ENCODE measurements at places on chromosomes 1 and 21.

DNA sequence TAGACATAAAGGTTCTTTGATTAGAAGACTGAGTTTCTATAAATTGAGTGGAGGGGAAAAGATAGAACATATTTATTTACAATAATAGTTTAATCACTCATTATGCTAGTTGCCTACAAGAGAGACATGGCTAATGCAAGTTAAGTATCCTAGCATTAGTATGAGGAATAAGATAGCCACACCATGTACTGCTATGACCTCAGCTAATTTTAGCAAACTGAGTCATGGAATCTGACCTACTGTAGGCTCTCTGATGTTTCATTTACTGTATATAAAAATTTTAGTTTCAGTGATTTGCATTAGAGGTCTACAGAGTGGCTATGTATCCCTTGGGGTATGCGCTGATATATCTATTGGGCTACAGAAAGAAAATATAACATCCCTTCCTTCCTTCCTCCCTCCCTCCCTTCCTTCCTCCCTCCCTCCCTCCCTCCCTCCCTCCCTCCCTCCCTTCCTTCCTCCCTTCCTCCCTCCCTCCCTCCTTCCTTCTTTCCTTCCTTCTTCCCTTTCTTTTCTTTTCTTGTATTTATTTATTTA lies 5.8 kb downstream of the AGL start:
- no peak for DNase-seq

DNA sequence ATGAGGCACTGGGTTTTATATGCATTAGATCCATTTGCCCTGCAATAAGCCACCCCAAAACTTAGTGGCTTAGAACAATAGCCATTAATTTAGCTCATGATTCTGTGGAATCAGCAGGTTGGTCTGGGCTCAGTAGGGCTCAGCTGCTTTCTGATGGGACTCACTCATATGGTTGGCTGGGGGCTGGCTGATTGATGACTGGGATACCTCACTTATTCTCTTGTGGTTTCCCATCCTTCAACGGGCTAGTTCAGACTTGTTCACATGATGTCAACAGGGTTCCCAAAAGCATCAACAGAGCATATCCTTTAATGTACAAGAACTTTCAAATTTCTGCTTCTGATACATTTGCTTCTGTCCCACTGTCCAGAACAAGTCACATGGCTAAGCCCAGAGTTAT lies 43.2 kb downstream of the DNM3 start:
- DNase-seq, result no peak

GRCh38 chr1:1626207-1627141 lies 5.5 kb upstream of the MMP23B start:
- DNase-seq, result no peak

DNA sequence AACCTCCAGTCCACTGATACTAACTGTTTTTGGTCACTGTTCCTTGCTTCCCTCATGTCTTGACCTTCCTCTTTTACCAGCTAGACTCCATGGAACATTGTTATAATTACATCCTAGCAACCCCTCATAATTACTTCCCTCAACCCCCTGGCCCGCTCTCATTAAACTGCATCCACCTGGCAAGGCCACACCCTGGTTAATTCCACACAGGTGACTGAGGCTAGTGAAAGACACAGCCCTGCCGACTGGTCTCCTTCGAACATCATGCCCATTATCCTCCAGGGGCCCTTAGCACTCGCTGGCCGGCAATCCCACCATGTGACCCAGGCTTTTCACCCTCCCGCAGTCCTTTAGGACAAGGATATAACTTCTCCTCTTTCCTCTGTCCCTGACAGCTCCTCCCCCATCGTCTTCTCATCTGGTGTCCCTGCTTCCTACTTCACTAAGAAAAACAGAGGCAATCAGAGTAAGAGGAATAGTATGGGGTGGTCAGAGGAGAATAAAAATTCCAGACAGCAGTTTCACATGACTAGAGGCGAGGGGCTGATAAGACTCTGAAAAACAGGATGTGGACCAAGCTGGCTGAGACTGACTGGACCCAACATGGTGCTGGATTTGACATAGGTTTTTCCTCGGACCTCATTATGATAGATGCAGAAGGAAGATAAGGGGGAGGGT lies 8.8 kb upstream of the TENT5B start:
- no peak for DNase-seq

- no peak for DNase-seq
These were observed 28.5 kb downstream of the SKI start for GRCh38 chr1:2256435-2257244.

DNA sequence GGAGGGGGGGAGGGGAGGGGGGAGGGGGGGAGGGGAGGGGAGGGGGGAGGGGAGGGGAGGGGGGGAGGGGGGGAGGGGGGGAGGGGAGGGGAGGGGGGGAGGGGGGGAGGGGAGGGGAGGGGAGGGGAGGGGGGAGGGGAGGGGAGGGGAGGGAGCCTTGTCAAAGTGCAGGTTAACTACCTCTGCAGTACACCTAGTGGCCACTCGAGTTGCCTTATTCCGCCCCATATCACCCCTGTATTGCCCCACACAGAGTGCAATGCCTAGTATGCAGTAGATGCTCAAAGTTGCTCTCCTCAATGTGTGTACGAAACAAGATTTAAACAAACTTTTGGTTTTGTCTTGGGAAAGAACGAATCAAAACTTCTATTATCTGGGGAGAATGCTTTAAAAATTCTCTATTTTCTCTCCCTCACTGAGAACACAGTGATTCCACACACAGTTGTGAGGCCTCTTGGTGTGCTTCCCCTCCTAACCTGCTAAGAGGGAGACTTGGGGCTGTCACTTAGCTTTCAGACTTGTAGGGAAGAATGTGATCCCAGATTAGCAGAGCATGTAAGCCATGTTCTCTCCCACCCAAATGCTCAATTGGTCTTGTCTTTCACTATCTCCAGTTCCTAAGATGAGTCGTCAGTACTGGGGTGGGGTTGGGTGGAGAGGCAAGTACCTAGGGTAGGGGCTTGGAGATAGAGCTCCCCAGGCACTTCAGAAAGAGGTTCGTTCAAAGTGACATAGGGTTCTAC lies 79.7 kb upstream of the MAP10 start:
- DNase-seq, result no peak

DNA sequence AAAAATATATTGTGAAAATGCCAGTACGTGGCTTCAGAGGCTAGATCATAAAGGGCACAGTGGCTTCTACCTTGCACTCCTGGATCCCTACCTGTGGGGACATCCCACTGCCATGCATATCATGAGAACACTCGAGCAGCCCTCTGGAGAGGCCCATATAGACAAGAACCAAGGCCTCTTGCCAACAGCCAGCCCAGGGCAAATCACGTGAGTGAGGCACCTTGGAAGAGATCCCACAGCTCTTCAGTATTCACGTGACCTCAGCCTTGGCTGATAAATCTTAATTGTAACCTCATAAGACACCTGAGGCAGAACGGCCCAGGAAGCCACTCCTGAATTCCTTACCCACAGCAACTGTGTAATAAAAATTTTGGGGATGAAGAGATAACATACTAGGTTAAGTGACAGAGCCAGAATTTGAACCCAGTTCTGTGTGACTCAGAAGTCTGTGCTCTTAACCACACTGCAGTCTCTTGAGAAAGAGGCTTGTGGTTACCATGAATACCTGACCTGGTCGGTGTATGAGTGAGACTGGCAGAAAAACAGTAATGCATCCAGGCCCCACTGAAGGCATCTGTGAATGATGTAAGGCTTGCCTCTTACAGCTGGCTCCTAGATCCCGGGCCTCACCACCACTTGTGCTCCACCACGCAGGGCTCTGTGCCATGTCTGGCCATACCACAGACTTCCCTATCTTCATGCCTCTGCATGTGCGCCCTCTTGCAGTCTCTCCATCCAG lies 6.9 kb upstream of the A3GALT2 start:
- no peak for DNase-seq

GRCh38 chr1:230899841-230900251 lies 31.5 kb upstream of the C1orf198 start:
- no peak for DNase-seq

DNA sequence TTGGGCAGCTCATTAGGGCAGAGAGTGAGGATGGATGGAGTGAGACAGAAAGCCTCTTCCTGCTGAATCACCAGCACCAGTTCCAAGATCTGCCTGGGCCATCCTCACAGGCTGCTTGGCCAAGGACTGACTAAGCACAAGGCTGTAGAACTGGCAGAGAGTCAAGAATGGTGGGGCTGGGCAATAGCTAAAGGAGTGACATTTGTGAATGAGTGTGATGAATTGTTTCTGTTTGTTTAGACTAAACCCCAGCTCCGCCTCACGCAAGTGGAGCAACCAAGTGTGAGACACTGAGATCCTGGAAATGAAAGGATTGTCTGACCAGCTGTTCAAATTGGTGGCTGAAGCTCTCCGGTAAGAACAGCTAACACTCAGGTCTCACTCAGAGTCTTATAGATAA lies 38.6 kb downstream of the BRINP2 start:
- DNase-seq, result no peak

GRCh38 chr1:24939040-24939674 lies 9.1 kb upstream of the RUNX3 start:
- no peak for DNase-seq

DNA sequence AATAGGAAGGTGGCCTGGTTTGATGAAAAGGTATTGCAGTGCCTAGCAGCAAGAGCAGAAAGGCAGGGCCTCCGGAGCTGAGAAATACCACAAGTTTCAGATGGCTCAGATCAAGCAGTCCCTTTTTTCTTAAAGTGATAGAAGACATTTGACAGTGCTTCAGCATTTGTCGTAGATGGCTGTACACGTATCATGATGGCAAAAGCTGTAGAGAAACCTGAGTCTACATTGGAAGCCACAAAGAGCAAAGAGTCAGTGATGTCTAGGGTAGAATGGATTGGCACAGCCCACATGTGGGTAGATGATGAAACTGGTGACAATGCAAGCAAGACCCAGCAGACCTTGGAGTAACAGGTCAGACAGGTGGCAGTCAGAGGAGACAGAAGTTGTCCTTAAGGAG lies 101.3 kb upstream of the ARTN start:
- no peak for DNase-seq

GRCh38 chr1:229810961-229811360 lies 184.9 kb downstream of the URB2 start:
- DNase-seq, result no peak

DNA sequence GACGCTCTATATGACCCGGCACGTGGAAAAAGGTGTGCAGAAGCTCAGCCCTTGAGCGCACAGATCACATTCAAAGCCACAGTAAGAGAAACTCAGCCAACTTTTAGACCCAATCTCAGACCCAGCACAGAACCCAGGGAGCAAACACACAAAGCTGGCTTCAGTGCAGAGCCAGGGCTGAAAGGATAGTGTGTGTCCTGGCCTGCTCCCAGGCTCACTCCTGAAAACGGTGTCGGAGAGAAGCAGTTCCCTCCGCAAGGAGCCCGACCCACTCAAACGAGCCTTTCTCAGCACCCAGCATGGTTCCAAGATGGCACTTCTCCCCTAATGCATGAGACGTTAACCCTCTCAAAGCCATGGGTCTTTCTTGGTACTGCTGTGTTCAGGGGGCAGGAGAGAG lies 39.6 kb downstream of the CASZ1 start:
- DNase-seq, result no peak

GRCh38 chr1:16147156-16147926 lies 8.5 kb downstream of the EPHA2 start:
- no peak for DNase-seq

DNA sequence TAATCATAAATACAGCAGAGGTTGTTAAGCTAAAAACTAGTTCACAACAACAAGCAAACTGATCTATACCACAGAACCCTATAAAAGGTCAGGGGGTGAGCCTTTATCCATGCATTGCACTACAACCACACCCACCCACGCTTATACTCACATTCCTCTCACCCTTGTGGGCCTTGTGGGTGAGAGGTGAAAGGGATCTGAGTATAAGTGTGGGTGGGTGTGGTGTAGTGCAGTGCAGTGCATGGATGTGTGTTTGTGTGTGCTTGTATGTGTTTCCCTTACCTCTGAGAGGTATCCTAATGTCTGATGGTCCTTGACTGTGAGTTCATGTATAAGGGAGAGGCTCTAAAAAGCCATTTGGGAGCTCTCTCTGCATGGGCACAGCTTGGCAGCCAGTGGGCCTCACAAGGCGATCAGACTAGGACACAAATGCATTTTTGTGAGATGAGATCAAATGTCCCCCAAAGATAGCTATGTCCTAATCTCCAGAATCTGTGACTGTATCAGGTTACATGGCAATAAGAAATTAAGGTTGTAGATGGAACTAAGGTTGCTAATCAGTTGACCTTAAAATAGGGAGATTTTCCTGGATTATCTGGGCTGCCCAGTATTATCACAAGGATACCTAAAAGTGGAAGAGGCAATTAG lies 95.5 kb upstream of the DPT start:
- DNase-seq, result no peak

- no peak for DNase-seq
These were observed 9.9 kb downstream of the MYOM3 start for GRCh38 chr1:24101796-24102586.

GRCh38 chr1:100320311-100321099 lies 31.8 kb upstream of the CDC14A start:
- DNase-seq, result no peak

Data from NCI-H1694 (cell line).